ENCODE measurements at places on chromosomes 7 and 10. TPM values are rescaled to one million over a fixed set of nuclear protein-coding genes. Genes with fewer than 3 reads are reported as not detected.
A peak's percentile ranks its signal among the peaks of the same experiment; 100 is the strongest.

DNA sequence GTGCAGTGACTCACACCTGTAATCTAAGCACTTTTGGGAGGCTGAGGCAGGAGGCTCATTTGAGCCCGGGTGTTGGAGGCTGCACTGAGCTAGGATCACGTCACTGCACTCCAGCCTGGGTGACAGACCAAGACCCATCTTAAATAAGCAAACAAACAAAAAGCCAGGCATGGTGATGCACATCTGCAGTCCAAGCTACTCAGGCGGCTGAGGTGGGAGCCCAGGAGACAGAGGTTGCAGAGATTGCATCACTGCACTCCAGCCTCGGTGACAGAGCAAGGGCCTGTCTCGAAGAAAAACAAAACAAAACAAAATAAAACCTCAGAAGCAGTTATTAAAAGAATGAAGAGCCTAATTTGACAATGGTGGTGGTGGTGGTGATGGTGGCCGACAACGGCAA, 132.5 kb downstream of the PARD3 start:
- no peak for ATAC-seq

Gene OR13A1
- not detected for total RNA-seq

- ATAC-seq: no peak
Observed at GRCh38 chr7:143217806-143218205, 4.0 kb upstream of the TAS2R40 start.

DNA sequence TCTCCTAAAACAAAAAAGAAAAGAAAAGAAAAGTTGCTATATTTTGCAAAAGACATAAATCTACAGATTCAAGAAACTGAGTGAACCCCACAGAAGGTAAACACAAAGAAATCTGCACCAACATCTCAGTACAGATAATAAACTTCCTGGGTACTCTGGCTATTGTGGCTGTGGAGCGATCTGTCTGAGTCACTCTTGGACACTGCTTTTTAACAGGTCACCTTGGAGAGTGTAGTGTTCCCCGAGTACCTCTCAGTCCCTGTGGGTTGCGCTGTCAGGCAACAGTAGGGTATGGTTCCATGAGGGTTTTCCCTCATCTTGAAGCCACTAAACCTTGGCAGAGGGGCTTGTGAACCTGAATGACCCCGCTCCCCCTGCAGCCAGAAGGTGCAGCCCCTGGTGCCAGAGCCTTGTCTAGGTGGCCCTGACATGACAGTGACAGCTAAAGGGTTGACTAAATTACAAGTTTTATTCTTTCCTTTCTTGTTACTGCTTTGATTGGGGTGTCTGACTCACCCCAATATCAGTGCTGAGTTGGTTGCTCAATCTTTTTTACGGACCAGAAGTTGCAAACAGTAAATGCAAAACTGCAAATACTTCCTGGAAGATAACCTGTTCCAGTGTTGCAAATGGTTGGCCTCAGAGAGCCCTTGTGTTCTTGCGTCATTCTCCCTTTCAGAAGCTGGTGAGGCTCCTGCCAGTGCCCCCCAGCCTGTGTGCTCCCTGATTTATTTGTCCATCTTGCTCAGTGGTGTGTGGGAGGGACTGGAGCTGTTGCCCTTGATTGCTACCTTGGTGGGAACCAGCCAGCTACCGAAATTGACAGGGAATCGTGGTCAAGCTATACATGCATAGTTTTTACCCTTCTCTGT, 30.6 kb downstream of the POR start:
- peak; percentile 72 for ATAC-seq

- no peak for ATAC-seq
Observed at GRCh38 chr7:135317676-135318325, 84.2 kb downstream of the STRA8 start.

GRCh38 chr7:122682815-122683550, 15.9 kb downstream of the RNF133 start:
- no peak for ATAC-seq

Gene MEST
- total RNA-seq: 118 TPM

Gene PLCE1
- total RNA-seq: 3.1 TPM

Gene PIK3AP1
- total RNA-seq: 0.73 TPM

Gene CYP3A5
- 3.5 TPM for total RNA-seq

DNA sequence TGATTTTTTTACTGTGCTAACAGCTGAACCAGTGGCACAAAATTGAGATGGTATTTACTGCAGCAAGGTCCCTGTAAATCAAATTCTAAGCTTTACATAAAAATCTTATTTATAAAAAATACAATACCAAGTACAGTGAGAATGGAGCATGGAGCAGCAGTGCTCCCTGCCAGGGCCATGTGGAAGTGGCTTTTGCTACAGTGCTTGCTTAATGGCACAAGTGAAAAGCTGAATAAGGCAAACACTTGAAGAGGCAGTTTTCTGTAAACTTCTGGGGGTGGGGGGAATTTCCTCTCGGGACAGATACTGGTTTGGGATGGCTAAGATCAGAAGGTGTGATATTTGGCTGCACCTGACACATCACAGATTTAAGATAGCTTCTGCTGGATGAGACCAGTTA, 27.5 kb downstream of the AP3M1 start:
- ATAC-seq: no peak

Measured in motor neuron (in vitro differentiated cells).